Activated naive CD4-positive, alpha-beta T cell treated with Interleukin-2 at 50 U/mL for 16 hours (primary cell): ENCODE measurements at places on chromosomes 11 and 22.

DNA sequence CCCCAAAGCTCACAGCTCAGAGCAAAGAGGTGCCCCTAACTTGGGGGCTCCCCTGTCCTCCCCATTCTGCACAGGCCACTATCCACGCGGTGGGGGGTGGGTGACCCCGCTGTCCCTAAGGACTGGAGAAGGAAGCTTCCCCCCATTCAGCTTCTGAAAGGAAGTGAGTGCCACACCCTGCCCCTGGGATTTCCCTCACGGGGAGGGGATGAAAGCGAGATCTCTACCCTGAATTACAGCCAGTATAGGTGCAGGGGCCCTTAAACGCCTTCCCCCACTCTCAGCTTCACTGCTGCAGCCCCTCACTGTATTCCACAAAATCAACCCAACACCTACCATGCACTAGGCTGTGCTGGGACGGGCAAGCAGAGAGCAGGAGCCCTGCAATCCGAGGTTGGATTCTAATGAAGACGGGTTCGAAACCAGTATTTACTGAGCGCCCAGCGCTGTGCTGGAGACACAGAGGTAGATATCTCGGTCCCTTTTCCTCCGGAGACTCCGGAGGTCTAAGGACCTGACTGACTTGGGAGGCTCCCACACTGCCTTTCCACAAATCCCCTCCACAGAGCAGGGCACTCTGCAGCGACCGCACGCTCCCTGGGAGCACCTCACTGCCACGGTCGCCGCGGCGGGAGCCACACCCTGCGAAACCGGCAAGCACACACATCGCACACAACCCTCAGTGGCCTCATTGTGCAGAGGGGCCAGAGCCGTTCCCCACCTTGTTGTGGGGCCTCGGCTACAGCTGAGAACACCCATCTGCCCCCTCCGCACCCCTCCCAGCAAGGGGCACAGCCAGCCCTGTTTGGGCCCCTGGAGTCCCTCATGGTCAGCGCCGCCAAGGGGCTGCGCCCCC lies 1.8 kb downstream of the AHNAK start:
- DNase-seq = peak; percentile 41

GRCh38 chr11:16013649-16014275 lies 342.6 kb downstream of the SOX6 start:
- DNase-seq = no peak

DNA sequence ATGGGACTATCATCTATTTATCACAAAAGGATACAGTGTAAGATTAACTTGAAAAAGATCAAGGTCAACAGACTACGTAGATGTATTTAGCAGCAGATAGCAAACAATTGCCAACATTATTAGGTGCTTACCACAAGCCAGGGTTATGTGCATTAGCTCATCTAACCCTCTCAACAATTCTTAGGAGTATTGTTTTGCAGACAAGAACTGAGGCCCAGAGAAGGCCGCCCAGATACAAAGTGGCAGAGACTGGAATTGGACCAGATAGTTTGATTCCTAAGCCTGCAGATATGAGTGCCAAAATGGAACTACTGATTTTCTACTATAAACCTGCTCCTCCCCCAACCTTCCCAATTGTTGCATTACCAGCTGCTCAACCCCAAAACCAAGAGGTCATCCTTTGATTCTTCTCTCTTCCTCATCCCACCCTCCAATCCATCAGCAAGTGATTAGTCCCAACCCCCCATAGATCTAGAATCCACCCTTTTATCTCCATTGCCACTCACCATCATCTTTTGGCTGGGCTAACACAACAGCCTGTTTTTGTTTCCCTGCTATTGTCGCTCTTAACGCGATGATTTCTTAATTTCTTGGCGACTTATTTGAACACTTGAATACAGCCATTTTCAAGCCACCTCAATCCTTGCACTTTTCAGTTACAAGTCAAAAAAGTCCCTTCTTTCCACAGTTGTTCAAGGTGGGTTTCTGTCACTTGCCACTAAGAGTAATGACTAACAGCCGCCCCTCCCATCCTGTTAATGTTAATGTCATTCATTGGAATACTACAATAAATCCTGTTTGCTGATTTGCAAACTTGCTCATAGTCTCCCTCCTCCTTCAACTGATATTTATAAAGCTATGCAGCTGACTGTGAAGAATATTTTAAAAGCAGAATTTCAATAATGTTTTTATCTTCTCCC lies 2.7 kb downstream of the TMEM123 start:
- DNase-seq = no peak

- DNase-seq = no peak
Measured at GRCh38 chr11:113906038-113906437, 1.4 kb downstream of the HTR3B start.

- DNase-seq = no peak
Measured at GRCh38 chr22:46185283-46185682, 35.0 kb downstream of the PPARA start.

GRCh38 chr22:20244691-20245576 lies 23.2 kb downstream of the RTN4R start:
- DNase-seq = peak; percentile 43

- DNase-seq = no peak
Measured at GRCh38 chr11:15309296-15309695, 194.6 kb downstream of the INSC start.

DNA sequence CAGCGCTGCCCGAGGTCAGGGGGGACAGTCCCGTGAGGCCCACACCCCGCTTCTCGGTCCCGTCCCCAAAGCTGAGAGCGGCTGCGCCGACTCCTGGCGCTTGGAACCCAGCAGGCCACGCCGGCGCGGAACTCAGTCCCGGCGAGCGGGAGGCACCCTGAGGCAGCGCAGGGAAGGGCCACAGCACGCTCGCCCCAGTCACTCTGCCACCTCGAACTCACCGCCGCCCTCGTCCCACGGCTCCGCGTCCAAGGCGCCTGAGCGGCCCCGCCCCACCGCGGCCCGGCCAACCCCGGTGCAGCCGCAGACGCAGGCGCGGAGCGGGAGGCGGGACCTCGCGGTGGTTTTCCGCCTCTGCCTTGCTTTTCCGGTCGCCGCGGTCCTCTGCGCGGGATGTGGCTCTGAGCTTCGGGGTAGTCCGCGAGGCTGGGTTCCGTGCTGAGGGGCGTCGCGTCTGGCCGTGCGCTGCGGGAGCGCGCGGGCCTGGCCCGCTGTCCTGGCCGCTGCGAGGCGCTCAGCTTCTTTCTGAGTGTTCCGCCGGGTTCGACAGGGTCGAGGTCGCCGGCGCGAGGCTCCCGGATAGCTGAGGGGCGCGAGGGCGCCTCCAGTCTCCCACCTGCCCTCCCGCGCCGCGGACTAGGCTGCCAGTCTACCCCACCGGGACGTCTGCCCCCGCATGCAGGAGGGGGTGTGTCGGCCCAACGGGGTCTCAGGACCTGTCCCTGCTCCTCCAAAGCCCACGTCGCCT lies at the start of gene CDPF1:
TSS of gene CDPF1 (minus strand) at position 259 of the 748 bp plus-strand sequence. CDS start 2,009 bp downstream, outside the sequence.
- DNase-seq = peak; percentile 93

GRCh38 chr22:27892064-27892463 lies 27.0 kb downstream of the PITPNB start:
- DNase-seq = no peak

DNA sequence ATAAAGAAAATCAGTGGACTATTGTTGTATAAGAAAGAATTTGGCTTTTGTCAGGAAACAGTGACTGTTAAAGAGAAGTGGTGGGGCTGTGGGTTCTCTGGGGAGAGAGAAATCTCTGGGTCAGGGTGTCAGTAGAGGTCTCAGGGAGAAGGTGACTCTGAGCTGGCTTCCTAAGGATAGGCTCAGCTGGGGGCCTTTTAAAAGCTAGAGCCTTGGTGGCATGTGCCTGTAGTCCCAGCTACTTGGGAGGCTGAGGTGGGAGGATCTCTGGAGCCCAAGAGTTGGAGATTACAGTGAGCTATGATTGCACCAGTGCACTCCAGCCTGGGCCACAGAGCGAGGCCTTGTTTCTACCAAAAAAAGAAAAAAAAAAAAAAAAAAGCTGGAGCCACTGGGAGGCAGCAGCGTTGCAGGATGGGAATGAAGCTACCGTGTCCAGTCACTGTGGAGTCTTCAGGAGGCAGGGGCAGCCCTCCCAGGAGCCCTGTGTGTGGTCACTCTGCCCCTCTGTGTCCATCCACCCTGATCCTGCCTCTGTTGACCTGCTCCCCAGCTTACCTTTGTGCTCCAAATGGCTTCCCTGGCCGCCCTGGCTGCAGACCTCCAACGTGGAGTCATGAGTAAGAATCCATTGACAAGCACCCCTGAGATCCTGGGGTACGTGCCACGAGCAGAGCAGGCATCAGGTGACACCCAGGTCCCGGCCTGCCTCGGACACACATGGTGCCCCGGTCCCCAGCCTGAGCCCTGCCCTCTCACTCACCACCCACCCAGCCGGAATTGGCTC lies 5.4 kb upstream of the MIF start:
- DNase-seq = no peak

GRCh38 chr11:61598886-61599868 lies 18.3 kb upstream of the SYT7 start:
- no peak for DNase-seq

GRCh38 chr22:33330534-33330933 lies 272.4 kb upstream of the SYN3 start:
- no peak for DNase-seq

GRCh38 chr11:297586-298405 lies 1.5 kb downstream of the IFITM5 start:
- DNase-seq = no peak

GRCh38 chr11:116509551-116509950 lies 263.2 kb downstream of the BUD13 start:
- DNase-seq = no peak

GRCh38 chr11:130761560-130762220 lies 154.6 kb downstream of the SNX19 start:
- DNase-seq = no peak

DNA sequence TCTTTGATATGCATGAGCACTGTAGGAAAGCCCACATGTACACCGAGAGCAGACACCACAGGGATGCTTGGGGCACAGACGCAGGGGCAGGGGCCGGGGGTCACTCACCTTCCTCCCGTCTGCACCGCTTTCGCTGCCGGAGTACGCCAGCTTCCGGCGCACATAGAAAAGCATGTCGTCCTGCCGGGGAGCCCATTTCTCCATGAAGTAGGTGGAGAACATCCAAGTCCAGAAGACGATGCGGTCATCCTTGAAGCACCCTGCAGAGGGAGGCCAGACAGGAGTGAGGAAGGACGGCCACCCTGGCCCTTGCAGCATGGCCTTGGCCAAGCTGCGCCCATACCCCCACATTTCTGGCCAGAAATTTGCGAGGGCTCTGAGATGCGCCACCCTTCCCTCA lies 28.8 kb downstream of the KIAA0930 start:
- no peak for DNase-seq

DNA sequence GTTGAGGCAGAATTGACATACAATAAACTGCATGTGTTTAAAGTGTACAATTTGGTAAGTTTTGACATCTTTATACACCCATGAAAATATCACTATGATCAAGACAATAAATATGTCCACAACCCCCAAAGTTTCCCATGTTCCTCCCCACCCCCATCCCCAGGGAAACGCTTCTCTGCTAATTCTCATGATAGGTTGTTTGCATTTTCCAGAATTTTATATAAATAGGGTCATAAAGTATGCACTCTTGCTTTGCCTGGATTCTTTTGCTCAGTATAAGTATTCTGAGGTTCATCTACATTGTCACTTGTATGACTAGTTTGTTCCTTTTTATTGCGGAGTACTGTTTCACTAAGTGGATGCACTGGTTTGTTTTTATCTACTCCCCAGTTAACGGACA lies 35.6 kb downstream of the MYEOV start:
- DNase-seq = no peak

GRCh38 chr22:26671317-26672059 lies 14.1 kb downstream of the MIAT start:
- peak; percentile 71 for DNase-seq

GRCh38 chr11:66347425-66348276 lies at the start of gene B4GAT1:
TSS of gene B4GAT1 (minus strand) at chr11:66347629. CDS start at chr11:66347545, 84 bp downstream.
- peak; percentile 84 for DNase-seq

DNA sequence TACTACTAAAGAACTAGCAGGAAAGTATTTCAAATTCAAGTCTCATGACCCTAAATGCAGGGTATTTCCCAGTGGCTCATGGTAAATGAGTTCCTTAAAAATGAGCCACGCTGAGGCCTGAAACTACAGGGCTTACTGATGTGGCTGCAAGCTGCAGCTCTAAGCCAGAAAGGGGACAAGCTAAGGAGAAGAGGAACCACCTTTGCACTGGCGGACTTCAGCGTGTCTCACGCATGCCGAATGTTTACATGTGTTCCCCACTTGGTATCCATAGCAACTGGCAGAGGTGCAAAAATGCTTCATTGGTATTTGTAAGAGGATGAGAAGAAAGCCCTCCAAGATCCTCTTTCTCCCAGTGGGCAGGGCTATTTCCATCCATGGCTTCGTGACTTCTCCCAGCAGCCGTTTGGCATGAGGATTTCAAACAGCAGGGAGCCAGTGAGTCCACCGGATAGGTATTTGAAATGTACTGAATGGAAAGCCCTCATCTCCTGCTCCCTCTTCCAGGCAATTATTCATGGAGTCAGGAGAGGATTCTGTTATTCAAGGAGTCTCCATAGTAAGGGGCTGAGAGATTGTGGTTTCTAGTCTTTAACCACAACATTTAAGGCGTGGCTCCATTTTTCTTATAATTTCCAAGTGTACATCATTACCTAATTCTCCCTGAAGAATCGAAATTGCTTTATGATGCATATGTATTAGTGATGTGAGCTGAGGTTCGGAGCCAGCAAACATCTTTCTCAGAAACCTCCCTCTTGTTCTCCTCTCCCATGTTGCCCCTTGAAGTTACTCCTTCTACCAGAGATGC lies 55.3 kb upstream of the CD44 start:
- peak; percentile 70 for DNase-seq

DNA sequence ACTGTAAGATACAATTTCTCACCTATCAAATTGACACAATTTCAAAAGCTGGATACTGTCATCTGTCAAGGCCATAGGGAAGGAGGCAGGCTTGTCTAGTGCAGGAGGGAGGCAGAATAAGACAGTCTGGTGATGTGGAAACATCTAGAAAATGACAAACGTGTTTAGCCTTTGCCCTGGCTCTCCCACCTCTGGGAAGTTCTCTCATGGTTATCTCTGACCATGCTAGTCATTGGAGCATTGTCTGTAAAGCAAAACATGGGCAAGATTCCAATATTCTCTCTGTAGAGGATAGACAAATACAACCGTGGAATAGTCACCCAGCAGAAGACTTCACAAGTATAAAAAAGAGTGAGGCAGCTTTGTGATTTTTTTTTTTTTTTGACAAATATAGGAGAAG lies 9.1 kb upstream of the SERHL2 start:
- no peak for DNase-seq

GRCh38 chr11:115931548-115932083 lies 427.4 kb upstream of the CADM1 start:
- no peak for DNase-seq

DNA sequence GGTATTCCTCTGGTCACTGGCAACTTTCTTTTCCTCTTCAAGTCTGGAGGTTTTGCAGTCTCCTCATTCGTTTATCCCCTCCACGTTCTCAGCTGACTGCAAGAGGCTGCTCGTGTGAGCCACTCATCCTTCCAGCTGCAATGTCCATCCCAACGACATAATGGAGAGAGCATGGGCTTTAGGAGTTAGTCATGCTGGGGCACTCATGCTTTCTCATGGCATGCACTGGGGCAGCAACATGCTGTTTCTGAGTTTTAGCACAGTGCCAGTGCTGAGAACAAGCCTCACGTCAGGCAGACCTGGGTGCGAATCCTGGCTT lies 7.1 kb downstream of the DCPS start:
- DNase-seq = no peak

GRCh38 chr11:8910649-8911026 lies 351 bp upstream of the AKIP1 start:
- no peak for DNase-seq
